ENCODE measurements at places on chromosomes 16 and 17.

DNA sequence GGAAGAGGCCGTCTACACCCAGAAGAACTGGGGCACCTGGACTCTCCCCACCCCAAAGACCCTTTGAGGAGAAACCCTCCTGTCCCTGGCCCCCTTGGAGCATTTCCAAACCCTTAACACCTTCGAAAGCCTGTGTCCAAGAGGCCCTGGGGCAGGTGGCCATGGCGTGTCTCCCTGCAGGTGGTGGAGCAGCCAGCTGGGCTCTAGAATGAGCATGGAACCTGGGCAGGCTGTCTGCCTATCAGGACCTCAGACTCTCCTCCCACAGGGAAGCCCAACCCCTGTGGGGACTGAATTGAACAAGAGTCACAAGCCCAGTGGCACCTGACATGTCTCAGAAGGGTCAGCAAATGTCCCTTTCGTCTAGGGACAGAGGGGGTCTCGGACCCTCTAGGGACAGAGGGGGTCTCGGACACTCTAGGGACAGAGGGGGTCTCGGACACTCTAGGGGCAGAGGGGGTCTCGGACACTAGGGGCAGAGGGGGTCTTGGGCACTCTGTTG is 8.4 kb downstream of the CBX4 start:
- no peak for DNase-seq

DNA sequence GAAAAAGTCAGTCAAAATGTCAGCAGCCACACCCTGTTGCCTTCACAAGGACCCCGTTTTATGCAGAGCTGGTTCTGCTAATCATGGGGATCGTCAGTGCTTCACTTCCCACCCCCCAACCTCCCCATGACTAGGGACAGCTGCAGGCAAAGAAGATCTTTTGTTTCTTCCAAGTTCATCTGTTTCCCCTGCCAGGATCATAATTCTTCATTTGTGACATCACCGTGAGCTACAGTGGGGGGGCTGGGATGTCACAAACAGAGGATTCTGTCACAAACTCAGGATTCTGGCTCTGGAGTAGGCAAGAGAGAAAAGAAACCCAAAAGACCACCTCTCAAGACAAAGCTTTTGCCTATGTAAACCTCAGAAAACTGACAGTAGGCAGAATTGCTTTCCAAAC is 24.7 kb downstream of the DNAJC7 start:
- DNase-seq = no peak

- DNase-seq = no peak
These were observed 197.6 kb downstream of the CDH13 start for GRCh38 chr16:82824408-82824807.

DNA sequence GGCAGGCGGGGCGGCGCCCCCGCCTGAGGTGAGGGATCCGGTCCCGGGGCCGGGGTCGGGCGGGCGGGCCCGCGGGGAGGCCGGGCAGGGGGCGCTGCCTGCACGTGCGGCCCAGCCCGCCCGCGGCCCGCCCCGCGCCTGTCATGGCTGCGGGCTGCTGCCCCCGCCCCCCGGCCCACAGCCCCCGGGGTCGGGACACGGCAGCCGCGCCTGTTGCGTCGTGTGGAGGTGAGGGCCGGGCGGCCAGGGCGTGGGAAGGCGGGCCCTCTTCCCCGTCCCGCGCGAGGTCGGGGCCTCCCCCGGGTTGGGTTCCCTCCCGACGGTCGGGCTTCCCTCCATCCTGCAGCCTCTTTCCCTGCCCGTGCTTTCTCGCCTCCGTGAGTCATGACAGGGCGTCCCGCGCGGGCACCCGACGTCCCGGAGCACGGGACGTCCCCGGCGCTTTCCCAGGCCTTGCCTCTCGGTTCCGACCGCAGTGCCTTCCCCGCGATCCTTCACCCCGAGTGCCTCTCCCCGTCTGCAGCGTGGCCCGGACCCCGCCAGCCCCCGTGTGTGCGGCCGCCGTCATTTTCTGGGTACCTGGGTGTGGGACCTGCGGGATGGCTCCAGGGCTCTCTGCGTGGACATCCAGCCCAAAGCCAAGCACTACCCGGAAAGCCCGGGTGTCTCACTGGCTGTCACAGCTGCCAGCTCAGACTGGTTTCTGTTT is 76.7 kb downstream of the CHD9 start:
- DNase-seq = no peak

GRCh38 chr17:16415031-16415924 is at the start of gene TRPV2:
TRPV2 (plus strand) TSS chr17:16415571; CDS start chr17:16417669, 2,098 bp downstream.
- no peak for DNase-seq

DNA sequence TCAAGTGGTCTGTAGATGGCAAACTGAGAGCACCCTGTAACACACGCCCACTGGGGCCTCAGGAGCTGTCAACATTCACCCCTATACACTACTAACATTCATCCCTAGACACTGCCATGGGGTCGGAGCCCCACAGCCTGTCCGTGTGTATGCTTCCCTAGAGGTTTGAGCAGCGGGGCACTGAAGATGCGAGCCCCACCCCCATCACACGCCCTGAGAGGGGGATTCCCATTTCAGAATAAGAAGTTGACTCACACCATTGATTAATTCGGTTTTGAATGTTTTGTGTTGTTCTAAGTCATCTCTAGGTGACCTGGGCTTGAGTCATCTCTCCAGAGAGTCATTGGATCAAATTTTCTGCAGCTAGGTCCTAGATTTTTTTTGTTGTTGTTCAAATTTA is 37.3 kb upstream of the MMD start:
- DNase-seq = no peak

GRCh38 chr17:76561799-76562268 is 22.0 kb downstream of the PRCD start:
- DNase-seq = no peak

- peak; percentile 61 for DNase-seq
These were observed 7.8 kb upstream of the SSTR2 start for GRCh38 chr17:73156887-73157520.

GRCh38 chr16:54040480-54040879 is 246.1 kb downstream of the IRX3 start:
- DNase-seq = no peak

- DNase-seq = no peak
These were observed 712 bp downstream of the HOXB4 start for GRCh38 chr17:48577330-48577945.

GRCh38 chr16:30903596-30903995 is 7.2 kb downstream of the CTF1 start:
- DNase-seq = no peak

DNA sequence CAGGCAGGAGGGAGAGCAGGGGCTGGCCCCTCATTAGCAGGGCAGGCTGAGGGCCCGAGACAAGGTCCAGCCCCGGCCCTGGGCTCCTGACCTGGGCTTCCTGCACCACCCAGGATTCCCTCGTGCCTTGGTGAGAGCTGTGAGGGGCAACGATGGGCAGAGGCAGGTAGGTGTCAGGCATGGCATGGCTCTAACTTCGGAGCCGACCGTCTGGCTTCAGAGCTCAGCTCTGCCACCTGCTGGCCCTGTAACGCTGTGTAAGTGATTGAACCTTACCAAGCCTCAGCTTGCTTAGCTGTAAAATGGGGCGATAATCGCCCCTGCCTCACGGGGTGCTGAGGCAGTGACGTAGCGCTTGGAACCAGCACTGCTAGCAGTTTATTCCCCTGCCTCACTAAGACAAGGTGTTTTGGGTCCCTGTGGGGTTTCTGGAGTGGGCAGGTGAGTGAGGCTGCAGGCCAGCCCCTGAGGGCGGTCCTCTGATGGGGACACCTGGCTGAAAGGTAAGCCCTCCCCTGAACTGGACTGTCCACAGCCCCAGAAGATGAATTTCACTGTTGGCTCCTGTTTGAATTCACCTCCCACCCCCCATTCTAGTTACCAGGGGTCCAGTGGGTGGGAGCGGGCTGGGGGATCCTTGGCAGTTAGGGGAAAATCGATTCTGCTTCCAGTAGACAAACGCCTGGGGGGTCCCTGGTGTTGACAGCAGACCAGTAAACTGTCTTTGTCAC is 184.8 kb upstream of the GSE1 start:
- no peak for DNase-seq

GRCh38 chr16:30755955-30756780 is 5.7 kb downstream of the CFAP119 start:
- DNase-seq = no peak

DNA sequence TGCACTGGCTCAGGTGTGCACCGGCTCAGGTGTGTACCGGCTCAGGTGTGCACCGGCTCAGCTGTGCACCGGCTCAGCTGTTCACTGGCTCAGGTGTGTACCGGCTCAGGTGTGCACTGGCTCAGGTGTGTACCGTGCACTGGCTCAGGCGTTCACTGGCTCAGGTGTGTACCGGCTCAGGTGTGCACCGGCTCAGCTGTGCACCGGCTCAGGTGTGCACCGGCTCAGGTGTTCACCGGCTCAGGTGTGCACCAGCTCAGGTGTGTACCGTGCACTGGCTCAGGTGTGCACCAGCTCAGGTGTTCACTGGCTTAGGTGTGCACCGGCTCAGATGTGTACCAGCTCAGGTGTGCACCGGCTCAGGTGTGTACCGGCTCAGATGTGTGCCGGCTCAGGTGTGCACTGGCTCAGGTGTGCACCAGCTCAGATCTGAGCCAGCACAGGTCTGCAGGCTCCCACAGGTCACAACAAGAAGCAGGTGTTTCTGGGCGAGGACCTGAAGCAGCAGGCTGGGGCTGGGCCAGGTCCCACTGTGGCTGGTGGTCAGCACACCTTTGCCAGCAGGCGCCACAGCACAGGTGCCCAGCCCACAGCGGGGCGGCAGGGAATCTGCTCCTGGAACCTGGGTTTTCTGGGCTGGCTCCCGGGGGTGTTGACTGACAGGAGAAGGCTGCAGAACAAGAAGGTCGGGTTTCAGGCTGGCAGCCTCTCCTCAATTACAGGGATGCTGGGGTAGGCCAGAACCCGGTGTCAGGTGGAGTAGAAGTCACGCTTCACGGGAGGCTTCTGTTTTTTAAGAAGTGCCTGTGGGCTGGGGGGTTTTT is 17.2 kb downstream of the METRNL start:
- DNase-seq = no peak

DNA sequence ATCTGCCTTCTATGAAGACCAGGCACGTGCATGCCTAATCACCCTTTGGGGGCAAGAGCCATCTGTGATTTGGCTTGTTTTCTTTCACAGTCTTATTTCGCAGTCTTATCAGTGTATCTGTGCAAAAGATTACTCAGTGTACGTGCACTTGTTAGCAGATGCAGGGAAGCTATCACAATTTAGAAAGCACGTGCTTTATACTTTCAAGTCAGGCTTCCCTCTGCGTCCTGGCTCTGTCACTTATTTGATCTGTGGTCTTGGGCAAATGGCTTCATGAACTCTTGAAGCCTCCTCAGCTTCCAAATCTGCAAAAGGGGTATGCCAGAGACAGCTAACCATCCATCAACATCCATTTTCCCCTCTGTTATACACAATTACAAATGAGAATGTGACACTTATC is 246.4 kb downstream of the XYLT1 start:
- no peak for DNase-seq

GRCh38 chr16:70746708-70747424 is 54.1 kb downstream of the VAC14 start:
- no peak for DNase-seq

DNA sequence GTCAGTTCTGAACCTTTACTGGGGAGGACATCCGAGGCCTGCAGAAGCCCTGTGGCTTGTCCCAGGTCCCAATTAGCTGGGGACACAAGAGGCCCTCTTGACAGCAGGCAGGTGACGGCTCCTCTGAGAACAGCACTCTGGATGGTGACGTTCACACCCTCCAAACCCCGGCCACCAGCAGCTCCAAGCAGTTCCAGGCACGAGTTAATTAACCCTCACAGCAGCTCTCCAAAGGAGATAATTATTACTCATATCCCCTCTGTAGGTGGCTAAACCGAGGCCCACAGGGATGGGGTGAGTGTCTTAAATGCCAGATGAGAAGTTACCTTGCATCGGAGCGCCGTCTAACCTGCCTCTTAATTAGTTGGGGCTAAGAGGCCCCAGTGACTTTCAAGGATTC is 168.9 kb upstream of the CIBAR2 start:
- DNase-seq = no peak

DNA sequence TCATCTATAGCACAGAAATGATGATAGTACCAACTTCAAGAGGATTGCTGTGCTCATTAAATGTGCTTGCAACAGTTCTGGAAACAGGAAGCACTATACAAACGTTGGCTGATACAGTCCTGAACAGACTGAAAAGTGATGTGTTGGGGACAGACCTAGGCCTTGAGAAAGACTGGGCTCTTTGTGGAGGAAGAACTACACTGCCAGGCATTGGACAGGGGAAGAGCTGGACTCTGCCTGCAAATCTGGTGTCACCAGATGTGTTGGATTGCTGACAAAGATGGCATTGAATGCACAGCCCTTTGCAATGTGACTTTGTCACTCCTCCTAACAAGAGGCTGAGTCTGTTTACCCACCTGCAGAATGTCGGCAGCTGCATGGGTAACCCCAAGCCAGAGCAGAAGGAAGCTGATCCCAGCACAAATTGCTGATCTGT is 12.4 kb upstream of the ST6GALNAC2 start:
- DNase-seq = no peak

DNA sequence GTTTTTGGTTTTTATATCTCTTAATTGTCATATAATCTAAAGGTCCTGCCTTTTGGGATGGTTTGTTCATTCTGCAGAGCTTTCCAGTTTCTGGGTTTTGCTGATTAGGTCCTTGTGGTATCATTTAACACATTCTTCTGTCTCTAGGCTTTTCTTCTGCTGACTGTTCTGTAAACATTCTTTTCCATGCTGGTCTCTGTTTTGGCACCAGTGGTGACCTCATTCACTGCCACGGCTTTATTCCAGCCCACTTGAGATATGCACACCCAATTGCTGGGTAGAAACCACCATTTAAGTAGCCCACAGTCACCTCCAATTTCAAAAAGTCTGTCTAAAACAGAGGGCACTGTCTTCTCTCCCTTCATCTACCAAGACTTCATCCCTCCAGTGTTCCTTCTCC is 31.1 kb upstream of the COX10 start:
- no peak for DNase-seq

DNA sequence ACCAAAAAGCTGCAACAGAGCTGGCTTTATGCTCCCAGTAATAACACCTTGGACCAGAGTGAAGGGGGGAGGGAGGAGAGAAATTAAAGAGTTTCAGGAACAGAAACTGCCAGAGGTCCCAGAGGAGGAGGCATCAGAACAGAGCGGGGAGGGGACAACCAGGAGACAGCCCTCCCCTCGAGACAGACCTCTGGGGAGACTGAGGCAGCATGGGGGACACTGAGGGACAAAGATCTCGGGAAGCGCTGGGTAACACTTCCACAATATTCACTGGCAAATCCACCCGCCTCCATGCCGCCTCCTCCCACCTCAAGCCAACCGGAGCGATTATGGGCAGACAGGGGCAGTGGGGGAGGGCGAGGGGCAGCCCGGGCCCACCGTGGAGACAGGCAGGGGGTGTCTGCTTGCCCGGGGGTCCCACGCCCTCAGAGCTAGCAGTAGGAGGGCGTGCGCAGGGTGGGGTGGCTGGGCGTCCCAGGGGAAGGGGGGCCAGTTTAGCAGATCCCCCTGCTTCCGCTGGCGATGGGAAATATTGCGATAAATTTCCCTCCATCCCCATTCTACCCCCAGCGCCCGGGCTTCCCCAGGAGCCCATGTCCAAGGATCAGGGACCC is 1.2 kb downstream of the PCGF2 start:
- no peak for DNase-seq
